ENCODE measurements at places on chromosomes 3 and 15.

GRCh38 chr3:55947406-55947805 lies 460.3 kb upstream of the WNT5A start:
- DNase-seq, result no peak

GRCh38 chr15:90261811-90262210 lies 3.7 kb upstream of the NGRN start:
- no peak for DNase-seq

- DNase-seq, result no peak
These were observed 329.9 kb upstream of the TBL1XR1 start for GRCh38 chr3:177527182-177527581.

DNA sequence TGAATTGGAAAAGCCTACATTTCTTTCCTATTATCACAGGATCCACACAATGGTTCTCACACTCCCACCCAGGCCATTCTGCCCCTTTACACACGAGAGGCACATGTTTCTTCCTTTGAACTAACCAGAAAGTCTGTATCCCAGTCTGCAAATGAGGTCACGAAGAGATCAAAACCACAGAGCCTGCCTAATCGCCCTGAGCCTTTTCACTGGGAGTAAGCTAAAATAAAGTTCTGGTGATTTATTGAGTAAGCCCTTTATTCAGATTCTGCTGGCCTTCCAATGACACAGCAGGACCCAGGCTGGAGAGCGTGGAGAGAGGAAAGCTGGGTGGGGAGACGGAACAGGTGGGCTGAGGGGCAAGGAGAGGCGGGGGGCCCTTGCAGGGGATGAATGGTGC lies 78.7 kb downstream of the ATP1B3 start:
- DNase-seq, result no peak

- no peak for DNase-seq
These were observed 67.7 kb upstream of the CDV3 start for GRCh38 chr3:133505813-133506212.

GRCh38 chr3:37824954-37825328 lies 36.7 kb upstream of the CTDSPL start:
- no peak for DNase-seq

DNA sequence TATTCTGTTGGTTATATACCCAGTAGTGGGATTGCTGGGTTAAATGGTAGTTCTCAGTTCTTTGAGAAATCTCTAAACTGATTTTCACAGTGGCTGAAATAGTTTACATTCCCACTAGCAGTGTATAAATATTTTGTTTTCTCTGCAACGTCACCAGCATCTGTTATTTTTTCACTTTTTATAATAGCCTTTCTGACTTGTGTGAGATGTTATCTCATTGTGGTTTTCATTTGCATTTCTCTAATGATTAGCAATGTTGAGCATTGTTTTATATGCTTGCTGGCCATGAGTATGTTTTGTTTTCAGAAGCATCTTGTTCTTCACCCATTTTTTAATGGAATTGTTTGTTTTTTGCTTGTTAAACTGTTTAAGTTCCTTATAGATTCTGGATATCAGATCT lies 612.7 kb upstream of the SGO1 start:
- no peak for DNase-seq

DNA sequence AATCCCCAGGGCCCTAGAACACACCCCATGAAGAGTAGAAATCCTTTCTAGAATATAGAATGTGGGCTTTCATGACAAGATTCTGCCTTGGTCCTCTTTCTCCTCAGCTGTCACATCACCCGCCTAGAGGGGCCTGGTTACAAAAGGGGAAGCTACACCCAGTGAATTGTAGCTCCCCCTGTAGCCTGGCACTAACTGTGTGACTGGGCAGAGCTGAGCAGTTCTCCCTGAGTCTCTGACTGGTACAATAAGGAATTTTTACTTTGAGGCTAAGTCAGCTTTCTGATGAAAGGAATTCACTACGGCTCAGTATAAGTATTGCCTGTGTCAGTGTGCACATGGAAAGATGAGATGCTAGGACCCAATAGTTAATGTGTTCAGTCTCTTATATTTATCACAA lies 28.7 kb upstream of the ZNF148 start:
- no peak for DNase-seq

- no peak for DNase-seq
These were observed 19.5 kb downstream of the POC1A start for GRCh38 chr3:52134761-52135160.

DNA sequence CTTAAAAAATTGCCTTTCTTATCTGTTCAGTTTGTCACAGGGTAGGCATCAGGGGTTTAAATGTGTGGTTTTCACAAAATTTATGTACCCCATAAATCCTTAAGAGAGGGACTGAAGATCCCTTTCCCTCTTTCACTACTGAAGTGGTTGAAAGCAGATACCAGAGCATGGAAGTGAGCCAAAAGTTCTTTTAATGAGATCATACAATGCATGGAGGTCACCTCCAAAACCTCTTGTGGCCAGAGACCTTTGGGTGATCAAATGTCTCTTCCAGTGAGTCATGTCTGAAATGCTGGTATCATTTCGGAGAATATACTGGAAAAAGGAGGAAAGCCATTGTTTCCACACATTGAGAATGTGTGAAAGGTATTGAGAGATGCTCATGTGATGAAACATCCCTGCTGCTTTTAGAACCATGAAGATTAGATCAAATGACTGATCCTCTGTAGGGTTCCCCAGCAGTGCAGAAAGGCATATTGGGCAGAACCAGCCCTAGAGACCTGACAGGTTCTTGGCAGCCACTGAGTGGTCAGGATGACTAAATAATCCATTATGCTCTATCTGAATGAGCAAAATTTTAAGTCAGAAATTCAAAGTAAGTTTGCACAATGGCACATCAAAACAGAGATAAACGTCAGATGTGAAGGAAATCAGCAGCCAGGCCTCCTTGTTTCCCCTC lies 165.8 kb upstream of the SLC2A2 start:
- DNase-seq, result no peak

GRCh38 chr15:71194286-71194685 lies 79.0 kb downstream of the THSD4 start:
- DNase-seq, result no peak

GRCh38 chr3:148648685-148649352 lies 48.9 kb upstream of the AGTR1 start:
- no peak for DNase-seq

GRCh38 chr3:170137986-170138385 lies 43.5 kb downstream of the PHC3 start:
- DNase-seq, result no peak

DNA sequence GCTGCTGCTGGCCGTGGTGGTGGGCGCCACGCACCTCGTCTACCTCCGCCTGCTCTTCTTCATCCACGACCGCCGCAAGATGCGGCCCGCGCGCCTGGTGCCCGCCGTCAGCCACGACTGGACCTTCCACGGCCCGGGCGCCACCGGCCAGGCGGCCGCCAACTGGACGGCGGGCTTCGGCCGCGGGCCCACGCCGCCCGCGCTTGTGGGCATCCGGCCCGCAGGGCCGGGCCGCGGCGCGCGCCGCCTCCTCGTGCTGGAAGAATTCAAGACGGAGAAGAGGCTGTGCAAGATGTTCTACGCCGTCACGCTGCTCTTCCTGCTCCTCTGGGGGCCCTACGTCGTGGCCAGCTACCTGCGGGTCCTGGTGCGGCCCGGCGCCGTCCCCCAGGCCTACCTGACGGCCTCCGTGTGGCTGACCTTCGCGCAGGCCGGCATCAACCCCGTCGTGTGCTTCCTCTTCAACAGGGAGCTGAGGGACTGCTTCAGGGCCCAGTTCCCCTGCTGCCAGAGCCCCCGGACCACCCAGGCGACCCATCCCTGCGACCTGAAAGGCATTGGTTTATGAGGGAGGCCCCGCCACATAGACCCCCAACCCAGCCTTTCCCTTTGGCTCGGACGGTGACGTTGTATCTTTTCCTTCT lies 1.1 kb downstream of the GPR27 start:
- no peak for DNase-seq

- no peak for DNase-seq
These were observed 23.2 kb downstream of the SERPINI2 start for GRCh38 chr3:167450675-167451074.

DNA sequence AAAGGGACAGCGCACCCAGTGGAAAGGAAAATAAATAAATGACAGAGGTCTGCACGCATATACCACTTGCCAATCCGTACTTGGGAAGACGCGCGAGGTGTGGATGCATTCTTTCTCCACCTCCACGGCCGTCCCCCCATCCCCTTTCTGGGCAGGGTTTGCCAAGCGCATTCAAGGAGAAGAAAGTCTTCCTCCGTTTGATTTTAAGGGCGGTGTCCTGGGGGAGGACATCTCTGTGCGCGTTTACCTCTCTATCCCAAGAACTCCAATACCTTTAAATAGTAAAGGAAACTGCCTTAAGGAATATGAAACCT lies 576 bp upstream of the MB21D2 start:
- DNase-seq, result no peak

DNA sequence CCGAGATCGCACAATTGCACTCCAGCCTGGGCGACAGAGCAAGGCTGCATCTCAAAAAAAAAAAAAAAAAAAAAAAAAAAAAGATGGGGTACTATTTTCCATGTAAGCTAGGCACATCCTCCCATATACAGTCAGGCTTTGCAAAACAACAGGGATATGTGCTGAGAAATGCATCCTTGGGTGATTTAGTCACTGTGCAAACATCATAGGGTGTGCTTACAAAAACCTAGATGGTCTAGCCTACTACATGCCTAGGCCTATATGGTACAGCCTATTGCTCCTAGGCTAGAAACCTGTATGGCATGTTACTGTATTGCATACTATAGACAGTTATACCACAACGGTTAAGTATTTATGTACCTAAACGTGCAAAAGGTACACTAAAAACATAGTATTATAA lies 75.0 kb downstream of the TTBK2 start:
- DNase-seq, result no peak

GRCh38 chr3:177257625-177258024 lies 60.3 kb upstream of the TBL1XR1 start:
- DNase-seq, result no peak

- no peak for DNase-seq
These were observed 75.4 kb upstream of the PLXNA1 start for GRCh38 chr3:126907557-126907956.

GRCh38 chr3:27545061-27545460 lies 60.9 kb upstream of the SLC4A7 start:
- no peak for DNase-seq

DNA sequence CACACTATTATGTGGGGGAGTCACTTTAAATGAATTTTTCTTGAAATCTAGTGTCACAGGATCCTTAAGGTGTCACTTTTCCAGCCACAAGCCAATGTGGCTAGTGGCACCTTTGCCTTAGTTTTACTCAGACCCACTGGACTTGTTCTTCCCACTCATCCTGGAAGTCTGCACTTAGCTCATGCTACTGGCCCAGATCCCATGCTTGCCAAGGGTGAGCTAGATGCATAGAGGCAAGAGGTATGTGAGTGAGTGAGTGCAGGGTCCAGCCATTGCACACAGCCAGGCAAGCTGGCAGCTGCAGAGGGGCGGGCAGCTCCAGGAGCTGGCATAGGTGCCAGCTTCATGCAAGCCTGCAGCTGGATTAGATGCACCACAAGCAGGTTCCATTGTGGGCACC lies 81.0 kb downstream of the CGGBP1 start:
- no peak for DNase-seq

- DNase-seq, result no peak
These were observed 179.9 kb upstream of the PFN2 start for GRCh38 chr3:150150633-150151032.

DNA sequence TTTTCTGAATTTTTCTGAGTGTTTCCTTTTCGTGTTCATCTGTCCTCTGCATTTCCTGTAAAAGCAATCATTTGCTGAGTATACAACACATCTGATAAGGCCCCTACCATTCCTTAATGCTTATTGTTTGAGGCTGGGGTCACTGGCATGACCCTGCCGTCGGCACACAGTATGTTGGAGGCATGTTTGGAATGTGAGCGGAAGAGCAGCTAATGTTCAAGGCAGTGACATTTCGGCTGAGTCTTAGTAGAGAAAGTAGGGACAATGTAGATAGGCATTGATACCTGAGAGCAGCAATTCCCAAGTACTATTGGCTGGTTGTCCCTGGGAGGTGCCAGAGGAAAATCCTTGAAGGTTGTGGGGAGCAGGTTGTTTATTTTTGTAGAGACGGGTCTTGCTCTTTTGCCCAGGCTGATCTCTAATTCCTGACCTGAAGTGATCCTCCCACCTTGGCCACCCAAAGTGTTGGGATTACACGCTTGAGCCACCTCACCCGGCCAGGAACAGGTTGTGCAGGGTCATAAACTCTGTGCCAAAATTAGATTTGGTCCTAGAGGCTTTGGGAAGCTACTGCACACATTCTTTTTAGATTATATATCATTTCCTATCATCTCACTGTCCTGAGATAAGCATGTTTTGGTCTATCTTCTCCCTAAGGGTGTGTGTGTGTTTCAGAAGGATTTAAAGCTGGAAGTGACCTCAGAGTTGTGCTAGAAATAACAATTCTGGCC lies 13.5 kb downstream of the PTPN23 start:
- no peak for DNase-seq

DNA sequence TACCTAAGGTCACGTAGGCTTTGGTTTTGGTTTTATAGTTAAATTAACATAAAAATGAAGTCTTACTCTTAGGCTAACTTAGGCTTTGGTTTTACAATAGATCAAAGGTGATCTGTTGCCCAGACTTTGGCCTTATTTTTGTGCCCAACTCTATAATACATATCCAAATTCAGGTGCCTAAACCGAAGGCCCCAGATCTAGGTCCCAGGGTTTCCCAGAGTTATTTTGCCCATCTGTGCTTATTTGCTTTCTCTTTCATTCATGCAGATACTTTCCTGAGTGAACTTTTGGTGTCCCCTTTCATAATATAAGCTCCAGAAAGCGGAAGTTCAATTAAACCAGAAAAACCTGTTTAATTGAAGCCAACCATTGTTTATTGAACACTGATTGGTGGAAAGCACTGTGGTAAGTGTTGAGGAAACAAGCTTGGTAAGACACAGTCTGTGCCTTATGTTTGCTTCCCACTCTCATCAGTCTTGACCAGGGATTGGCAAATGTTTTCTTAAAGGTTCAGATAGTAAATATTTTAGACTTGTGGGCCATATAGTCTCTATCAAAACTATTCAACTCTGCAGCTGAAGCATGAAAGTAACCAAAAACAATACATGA lies 209.7 kb downstream of the WDR72 start:
- DNase-seq, result no peak

- DNase-seq, result no peak
These were observed 21.2 kb upstream of the LMOD3 start for GRCh38 chr3:69143612-69144011.

DNA sequence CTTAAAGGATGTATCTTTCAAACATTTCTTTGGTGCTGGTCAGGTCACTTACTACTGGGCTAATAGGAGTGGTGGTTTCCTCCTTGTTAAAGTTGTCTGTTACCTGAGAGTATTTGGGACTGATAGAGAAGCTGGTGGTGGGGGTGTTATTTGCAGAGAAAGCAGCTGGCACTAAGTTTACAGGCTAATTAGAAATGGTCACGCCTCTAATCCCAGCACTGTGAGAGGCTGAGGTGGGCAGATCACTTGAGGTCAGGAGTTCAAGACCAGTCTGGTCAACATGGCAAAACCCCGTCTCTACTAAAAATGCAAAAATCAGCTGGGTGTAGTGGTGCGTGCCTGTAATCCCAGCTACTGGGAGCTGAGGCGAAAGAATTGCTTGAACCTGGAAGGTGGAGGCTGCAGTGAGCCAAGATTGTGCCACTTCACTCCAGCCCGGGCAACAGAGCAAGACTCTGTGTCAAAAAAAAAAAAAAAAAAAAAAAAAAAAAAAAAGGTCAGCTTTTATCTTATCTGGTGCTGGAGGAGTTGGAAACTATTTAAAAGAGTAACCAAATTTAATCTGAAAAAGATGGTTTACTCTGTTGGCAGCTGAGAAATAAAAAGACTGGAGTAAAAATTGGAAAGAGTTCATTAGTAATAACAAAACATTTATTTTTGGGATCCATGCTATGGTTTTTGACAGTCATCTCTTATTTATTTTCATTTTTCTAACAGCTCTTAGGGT lies 332.6 kb downstream of the PTPRG start:
- DNase-seq, result no peak

- DNase-seq, result no peak
These were observed 2.2 kb downstream of the BMF start for GRCh38 chr15:40106203-40107161.

Measured in esophagus squamous epithelium (tissue), 5 donors.